Breast epithelium (tissue), 4 donors: ENCODE measurements at places on chromosomes 2 and 18. TPM values are rescaled to one million over a fixed set of nuclear protein-coding genes. Genes with fewer than 3 reads are reported as not detected.

DNA sequence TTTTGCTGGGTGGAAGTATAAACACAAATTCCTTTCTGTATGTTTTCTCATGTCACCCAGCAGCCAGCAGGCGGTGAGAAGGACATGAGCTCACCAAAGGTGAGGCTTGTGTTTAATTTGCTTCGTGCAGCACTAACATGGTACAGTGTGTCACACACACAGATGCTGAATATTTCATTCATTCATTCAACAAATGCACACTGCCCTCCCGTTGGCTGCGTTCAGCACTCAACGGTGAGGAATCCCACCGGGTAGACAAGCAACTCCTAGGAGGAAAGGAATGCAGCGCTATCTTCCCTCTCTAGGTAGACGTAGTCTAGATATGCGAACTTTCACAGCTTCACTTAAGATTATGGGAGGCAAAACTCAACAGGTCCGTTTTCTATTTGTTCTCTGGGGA, 85.1 kb downstream of the LONRF2 start:
- no peak for DNase-seq

MEIS1 gene
- 23.0 TPM for total RNA-seq

ACADL gene
- total RNA-seq: 27.5 TPM

GRCh38 chr2:134466141-134466540, 212.3 kb downstream of the MGAT5 start:
- DNase-seq: no peak

DNA sequence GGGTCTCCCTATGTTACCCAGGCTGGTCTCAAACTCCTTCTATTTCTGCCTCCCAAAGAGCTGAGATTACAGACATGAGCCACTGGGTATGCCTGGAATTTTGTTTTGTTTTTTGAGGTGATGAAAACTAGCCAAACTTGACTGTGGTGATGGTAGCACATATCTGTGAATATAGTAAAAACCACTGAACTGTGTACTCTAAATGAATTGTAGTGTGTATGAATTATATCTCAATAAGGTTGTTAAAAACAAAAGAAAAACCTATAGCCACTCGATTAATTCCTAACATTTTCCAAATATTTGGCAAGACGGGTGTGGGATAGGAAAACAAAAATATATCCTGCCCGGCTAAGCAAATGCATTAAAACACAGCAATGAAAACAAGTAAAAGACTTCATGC, 1302.3 kb upstream of the CHAC2 start:
- DNase-seq: no peak

CRYGD gene
- not detected for total RNA-seq

IL18R1 gene
- total RNA-seq: 7.2 TPM

DNA sequence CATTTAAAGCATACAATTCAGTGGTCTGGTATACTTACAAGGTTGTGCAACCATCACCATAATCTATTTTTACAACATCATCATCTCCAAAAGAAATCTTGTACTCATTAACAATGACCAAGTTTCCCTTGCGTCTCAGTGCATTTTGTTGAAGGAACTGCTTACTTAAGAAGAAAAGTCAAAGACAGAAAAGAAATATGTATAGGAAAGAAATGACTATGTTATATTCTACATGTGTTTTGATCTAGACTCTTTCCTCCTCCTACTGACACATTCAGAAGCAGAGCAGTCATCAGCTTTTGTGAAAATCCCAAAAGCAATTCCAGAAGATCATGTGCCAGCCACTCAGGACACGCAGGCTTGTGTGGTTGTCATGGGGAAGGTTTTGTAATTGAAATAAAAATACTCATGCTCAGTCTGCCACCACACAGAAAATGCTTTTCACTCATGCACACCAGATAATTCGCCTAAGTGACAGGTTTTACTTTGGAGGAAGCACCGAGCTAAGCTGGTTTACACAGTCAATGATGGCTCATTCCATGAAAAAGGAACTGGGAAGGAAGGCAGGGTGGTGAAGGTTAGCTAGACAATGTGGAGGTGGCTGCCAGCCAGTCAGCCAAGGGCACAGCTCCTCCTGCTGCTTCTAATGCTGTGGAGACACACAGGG, 158.5 kb upstream of the REV1 start:
- no peak for DNase-seq

GRCh38 chr2:125901278-125901677, 754.7 kb upstream of the GYPC start:
- DNase-seq: no peak

PAX8 gene
- under 0.01 TPM for total RNA-seq

LOXL3 gene
- 3.7 TPM for total RNA-seq

DNA sequence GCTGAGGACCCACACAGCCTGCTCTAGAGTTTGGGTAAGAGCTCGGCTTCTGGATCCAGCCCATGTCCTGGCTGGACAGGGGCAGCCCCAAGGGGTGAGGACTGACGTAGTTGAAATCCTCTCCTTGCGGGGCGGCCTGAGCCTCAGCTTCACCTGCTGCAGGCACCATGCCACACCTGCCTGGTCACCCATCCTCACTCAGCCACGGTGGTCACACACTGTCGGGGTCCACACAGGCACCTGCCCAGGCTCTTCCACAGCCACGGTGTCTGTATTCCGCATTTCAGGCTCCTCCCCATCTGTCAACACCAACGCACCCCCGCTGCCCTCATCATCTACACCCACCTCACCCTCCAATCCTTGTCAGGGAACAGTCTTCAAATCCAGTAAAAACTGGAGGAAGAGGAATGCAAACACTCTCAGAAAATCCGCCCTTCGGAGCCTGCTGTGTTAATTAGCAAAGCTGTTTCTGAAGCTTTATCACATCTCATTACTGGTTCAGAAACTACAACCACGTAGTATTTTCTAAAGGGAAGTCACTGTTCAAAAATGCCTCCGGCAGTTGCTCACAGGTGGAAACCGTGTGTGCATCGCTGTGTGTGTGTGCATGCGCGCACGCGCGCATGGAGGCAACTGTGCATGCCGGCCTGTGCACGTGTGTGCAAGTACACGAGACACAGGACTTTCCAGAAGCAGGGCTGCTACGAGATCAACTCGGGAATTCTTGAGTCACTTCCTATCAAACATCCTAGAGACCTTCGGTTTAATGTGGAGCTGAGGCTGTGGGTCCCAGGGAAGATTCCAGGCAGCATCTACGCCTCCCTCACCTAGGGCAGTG, 38.2 kb downstream of the SLC66A2 start:
- peak; percentile 15 for DNase-seq

GRCh38 chr18:37674570-37674969, 109.0 kb upstream of the CELF4 start:
- DNase-seq: no peak

DNAH6 gene
- total RNA-seq: 2.3 TPM

RAX gene
- not detected for total RNA-seq

DNA sequence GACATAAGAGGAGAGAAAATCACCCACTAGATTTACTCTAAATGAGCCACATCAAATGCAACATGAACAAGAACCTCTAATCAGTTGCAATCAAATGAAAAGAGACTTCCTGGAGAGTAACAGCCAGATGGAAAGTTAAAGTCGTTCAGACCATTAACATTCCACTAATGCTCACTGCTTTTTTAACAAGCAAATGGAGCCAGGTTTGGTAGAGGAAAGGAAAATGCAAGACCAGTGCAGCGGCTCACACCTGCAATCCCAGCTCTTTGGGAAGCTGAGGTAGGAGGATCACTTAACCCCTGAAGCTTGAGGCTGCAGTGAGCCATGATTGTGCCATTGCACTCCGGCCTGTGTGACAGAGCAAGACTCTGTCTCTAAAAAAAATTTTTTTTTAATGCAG, 48.5 kb downstream of the CACNB4 start:
- no peak for DNase-seq

EFHD1 gene
- total RNA-seq: 67.2 TPM

DNA sequence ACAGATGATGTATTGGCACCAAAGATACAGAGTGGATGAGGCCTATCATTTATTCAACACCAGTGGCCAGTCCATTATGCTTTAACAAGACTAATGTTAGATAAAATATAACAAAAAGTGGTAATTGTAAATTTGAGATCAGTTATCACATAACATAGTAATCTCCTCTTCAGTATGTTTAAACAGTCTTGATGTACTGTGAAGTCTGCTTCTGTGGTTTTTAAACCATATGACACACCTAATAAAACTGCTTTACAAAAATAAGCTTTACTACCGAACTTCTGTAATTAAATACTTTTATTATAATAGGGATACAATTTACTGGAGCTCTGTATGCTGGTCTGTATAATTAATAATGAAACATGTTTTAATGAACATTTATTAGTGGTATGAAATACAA, 2156.1 kb upstream of the CELF4 start:
- no peak for DNase-seq
